ENCODE measurements at places on chromosomes 12 and 14.

- no peak for DNase-seq
Measured at GRCh38 chr12:15596174-15596573, 193.0 kb downstream of the EPS8 start.

GRCh38 chr12:9123781-9124382 lies 8.2 kb upstream of the A2M start:
- no peak for DNase-seq

- DNase-seq = peak; percentile 81
Measured at GRCh38 chr12:81502912-81503695, 256.0 kb downstream of the PPFIA2 start.

- peak; percentile 94 for DNase-seq
Measured at GRCh38 chr12:104603545-104603973, 146.8 kb downstream of the CHST11 start.

DNA sequence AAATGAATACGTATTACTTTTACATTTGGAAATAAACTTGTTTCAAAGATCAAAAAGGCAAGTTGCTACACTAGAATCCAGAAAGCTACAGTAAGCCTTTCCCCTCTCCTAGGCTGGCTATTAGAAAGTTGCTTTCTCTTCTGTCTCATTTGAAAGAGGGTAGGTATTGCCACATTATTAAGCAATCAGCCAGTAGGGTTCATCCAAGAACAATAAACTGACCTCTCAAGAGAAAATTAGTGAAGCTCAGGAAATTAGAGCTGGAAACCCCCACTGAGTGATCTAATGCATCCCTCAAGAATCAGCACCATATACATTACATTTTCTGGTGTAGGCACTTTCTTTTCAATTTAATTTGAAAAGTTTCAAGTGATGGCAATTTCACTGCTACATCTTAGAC lies 4.5 kb upstream of the TMEM233 start:
- DNase-seq = no peak

DNA sequence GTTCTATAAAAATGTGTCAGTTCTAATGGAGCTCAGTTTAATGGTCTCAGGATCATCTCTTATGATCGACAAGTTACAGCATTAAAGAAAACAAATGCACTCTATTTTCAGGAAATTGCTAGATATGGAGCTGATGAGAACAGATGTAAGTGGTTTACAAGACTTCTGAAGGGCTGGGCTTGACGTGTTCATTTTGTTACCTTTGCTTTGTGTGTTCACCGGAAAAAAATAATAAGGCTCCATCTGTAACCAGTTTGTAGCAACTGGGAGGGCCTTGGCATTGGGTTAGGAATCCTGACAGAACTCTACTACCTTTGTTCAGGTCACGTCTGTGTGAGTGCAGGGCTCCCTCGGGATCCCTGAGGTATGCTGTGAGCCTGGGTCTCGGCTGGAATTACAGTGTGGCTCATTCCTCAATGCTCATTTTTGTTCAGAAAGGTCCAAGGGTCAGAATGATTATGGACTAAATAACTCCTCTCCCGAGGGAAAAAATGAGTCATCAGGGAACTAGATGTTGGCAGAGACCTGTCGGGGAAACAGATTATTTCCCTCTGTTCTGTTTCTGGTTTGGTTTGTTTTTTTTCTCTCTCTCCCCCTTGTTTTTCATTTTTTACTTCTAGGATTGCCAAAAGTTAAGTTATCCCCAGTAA lies 158.0 kb downstream of the SLC5A8 start:
- peak; percentile 88 for DNase-seq

GRCh38 chr14:23376482-23377197 lies at the start of gene CMTM5:
Gene CMTM5 (plus strand): TSS chr14:23377046. CDS start chr14:23377252, 206 bp downstream.
- no peak for DNase-seq

GRCh38 chr14:25411781-25412757 lies 362.1 kb upstream of the STXBP6 start:
- no peak for DNase-seq
